Endodermal cell (in vitro differentiated cells): ENCODE measurements at places on chromosomes 3 and 15.

DNA sequence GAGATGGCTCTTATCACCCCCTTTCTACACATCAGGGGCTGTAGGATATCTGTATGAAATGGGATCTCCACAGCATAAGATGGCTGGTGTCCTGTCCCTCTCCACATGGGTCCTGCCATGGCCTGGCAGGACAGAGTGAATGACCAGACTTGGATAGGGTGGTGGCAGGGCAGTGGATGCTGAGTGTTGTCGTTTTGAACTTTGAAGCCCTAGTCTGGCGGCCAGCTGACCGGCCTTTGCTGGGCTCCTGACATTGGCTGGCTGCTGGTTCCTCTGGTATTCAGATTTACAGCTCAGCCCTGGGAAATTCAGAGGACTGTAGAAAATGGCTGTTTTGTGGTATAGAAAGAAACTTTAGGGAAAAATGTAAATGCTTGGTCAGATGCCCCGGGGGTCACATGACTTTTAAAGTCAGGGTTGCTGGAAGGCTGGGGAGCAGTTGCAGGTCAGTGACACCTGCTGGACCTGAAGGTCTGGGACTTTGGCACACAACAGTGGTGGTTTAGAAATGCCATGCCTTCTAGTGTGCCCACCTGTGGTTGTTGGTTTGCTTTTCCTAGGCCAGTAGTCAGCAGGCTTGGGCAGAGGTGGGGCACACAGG, 13.5 kb upstream of the PGPEP1L start:
- H3K36me3 ChIP-seq, result no peaks in the 10 kb centered on the region
- no peak overlapping the region for H3K4me3 ChIP-seq
- H3K27ac ChIP-seq, result no peak overlapping the region

GRCh38 chr3:187726564-187726963, 18.7 kb downstream of the BCL6 start:
- no peaks in the 10 kb centered on the region for H3K4me1 ChIP-seq
- no peaks in the 10 kb centered on the region for H3K27me3 ChIP-seq
- H3K4me3 ChIP-seq, result no peak overlapping the region
- peak; percentile 29 for DNase-seq
- H3K36me3 ChIP-seq, result no peaks in the 10 kb centered on the region

DNA sequence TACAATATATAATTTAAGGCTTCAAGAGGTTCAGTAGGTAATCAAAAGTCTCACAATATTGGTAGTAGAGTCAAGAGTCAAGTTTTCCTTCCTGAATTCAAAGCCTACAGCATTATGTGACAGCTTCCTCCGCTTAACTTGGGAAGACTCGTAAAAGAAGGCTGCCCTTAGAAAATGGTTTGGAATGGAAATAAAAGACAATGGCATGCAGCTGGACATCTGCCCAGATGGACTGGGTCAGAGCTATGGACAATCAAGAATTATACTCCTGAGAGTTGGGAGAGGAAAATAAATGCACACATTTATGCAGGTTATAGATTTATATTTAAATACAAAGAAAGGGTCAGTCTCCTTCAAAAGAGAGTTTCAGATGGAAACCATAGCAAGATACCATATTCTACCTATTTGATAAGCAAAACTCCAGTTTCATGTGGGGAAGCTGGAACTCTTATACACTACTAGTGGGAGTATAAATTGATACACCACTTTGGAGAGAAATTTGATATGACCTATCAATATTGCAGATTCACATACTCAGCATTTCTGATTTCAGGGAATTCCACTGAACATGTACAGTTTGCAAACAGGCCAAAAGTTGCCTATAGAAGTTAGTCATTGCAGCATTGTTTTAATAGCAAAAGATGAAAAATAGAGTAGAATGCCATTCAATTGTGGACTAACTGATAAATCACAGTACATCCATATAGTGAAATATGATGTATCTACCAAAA, 6.1 kb downstream of the CRYBG3 start:
- no peak overlapping the region for H3K4me3 ChIP-seq
- H3K4me1 ChIP-seq, result no peaks in the 10 kb centered on the region
- peaks cover 6% of the 10 kb centered on the region for H3K27me3 ChIP-seq
- H3K36me3 ChIP-seq, result no peaks in the 10 kb centered on the region
- H3K27ac ChIP-seq, result no peak overlapping the region

DNA sequence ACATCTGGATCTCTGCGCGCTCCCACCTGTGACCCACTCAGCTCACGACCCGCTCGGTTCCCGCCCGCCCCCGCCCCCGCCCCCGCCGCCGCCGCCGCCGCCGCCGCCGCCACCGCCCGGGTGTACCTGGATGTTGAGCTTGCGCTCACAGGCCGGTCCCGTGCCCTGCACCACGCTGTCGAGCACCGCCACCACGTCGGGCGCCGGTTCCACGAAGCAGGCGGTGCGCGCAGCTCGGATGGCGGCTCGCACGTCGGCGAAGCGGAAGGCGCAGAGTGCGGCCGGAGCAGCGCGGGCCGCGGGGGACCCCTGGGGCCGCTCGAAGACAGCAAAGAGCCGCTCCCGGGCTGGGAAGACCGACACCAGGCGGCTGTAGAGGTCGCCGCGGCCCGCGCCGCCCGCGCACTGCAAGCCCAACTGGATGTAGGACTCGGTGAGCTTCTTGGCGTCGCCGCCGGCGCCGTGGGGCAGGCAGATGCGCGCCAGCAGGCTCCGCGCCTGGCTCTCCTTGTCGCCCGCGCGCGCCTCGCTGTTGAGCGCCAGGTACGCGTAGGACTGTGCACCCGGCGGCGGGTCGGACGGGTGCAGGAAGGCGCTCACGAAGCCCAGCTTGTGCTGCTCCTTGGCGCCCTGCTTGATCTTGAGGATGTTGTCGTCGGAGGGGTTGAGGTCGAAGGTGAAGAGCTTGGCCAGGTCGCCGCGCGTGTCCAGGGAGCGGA, 1.1 kb downstream of the PLXND1 start:
- H3K27me3 ChIP-seq, result peaks cover 20% of the 10 kb centered on the region
- H3K4me1 ChIP-seq, result peaks cover 7% of the 10 kb centered on the region
- H3K36me3 ChIP-seq, result no peaks in the 10 kb centered on the region
- peak; percentile 87 for DNase-seq

DNA sequence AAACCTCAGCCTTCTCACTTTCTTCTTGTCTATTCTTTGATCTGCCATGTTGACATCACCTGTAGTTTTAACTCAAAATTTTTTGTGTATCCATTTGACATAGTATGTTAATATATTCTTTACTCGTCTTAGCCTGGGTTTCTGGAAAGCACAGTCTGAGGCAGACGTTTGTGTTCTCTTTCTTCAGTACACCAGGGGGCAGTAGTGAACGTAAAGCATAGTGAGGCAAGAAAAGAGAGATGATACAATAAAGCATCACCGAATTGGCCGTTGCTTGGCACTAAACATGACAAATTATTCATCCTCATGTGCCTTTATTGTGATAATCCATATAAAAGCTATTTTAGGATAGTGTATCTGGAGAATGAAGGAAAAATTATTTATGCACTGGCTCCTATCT, 141.0 kb upstream of the MYRIP start:
- no peaks in the 10 kb centered on the region for H3K27me3 ChIP-seq
- no peak overlapping the region for H3K4me3 ChIP-seq
- peaks cover 14% of the 10 kb centered on the region for H3K4me1 ChIP-seq
- no peaks in the 10 kb centered on the region for H3K36me3 ChIP-seq
- peak; percentile 49 for DNase-seq

- no peaks in the 10 kb centered on the region for H3K27me3 ChIP-seq
- no peaks in the 10 kb centered on the region for H3K4me1 ChIP-seq
- no peak for DNase-seq
- H3K27ac ChIP-seq, result no peak overlapping the region
- no peaks in the 10 kb centered on the region for H3K36me3 ChIP-seq
Measured at GRCh38 chr3:30733209-30733608, 126.8 kb downstream of the TGFBR2 start.

GRCh38 chr3:85270488-85270887, 311.7 kb downstream of the CADM2 start:
- no peaks in the 10 kb centered on the region for H3K36me3 ChIP-seq
- DNase-seq, result no peak
- H3K4me3 ChIP-seq, result no peak overlapping the region
- no peaks in the 10 kb centered on the region for H3K4me1 ChIP-seq
- H3K27ac ChIP-seq, result no peak overlapping the region

GRCh38 chr3:58021072-58021959, 13.1 kb downstream of the FLNB start:
- H3K4me3 ChIP-seq, result peak overlapping the region; percentile 71
- peaks cover 49% of the 10 kb centered on the region for H3K36me3 ChIP-seq
- peak; percentile 95 for DNase-seq
- peak overlapping the region; percentile 33 for H3K27ac ChIP-seq
- no peaks in the 10 kb centered on the region for H3K27me3 ChIP-seq

- no peak overlapping the region for H3K27ac ChIP-seq
- H3K4me3 ChIP-seq, result no peak overlapping the region
- no peaks in the 10 kb centered on the region for H3K27me3 ChIP-seq
- no peaks in the 10 kb centered on the region for H3K36me3 ChIP-seq
Measured at GRCh38 chr3:42988097-42988496, 9.0 kb downstream of the GASK1A start.

- H3K27ac ChIP-seq, result no peak overlapping the region
- no peaks in the 10 kb centered on the region for H3K4me1 ChIP-seq
- H3K27me3 ChIP-seq, result no peaks in the 10 kb centered on the region
- H3K4me3 ChIP-seq, result no peak overlapping the region
- no peaks in the 10 kb centered on the region for H3K36me3 ChIP-seq
Measured at GRCh38 chr15:78272776-78273175, 8.4 kb downstream of the DNAJA4 start.

- peaks cover 4% of the 10 kb centered on the region for H3K4me1 ChIP-seq
- no peaks in the 10 kb centered on the region for H3K27me3 ChIP-seq
- H3K4me3 ChIP-seq, result no peak overlapping the region
- H3K27ac ChIP-seq, result no peak overlapping the region
Measured at GRCh38 chr3:50912746-50913145, 238.0 kb downstream of the DOCK3 start.

- no peaks in the 10 kb centered on the region for H3K36me3 ChIP-seq
- H3K4me1 ChIP-seq, result no peaks in the 10 kb centered on the region
Measured at GRCh38 chr15:56165234-56165633, 78.4 kb downstream of the RFX7 start.

DNA sequence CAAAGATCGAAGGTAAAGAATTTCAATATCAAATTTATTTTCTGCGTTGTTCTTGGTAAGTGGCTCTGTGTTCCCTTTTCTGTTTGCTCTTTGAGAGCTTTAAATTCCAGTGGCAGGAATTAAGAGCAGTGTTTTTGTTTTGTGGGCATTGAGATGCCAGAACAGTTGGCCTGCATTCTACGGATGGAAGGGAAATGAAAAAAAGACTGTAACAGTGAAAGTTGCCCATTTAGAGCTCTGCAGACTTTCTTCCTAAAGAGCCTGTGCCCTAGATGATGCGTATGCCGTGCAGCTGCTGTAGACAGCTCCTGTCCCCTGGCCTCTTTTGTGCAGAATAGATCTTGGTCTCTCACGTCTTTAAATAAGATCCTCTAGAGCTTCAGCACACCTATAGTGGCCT, 58.8 kb downstream of the KAT2B start:
- no peaks in the 10 kb centered on the region for H3K27me3 ChIP-seq
- no peak for DNase-seq
- no peak overlapping the region for H3K27ac ChIP-seq
- H3K4me1 ChIP-seq, result no peaks in the 10 kb centered on the region

DNA sequence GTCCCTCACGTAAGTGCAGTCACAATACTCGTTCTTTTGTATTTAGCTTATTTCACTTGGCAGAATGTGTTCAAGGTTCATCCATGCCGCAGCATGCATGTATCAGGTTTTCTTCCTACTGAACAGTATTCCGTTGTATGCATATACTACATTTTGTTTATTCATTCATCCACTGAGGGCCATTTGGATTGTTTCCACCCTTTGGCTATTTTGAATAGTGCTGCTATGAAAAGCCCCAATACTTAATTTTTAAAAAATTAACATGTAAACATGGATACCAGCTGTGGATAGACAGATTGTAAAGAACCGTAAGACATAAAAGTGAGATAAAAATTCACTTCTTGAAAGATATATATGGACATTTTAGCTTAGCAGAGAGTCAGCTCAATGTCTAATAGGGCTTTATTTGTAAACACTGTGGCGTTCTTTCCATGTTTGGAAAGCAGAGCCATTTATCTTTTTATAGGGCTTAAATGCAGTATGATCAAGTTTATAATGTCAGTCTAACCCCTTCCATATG, 115.9 kb downstream of the VPS8 start:
- DNase-seq, result no peak
- H3K4me3 ChIP-seq, result no peak overlapping the region
- no peaks in the 10 kb centered on the region for H3K4me1 ChIP-seq

GRCh38 chr3:33047842-33048834, 48.8 kb downstream of the GLB1 start:
- no peaks in the 10 kb centered on the region for H3K27me3 ChIP-seq
- no peaks in the 10 kb centered on the region for H3K4me1 ChIP-seq
- no peak for DNase-seq
- H3K4me3 ChIP-seq, result no peak overlapping the region
- peaks cover 47% of the 10 kb centered on the region for H3K36me3 ChIP-seq

DNA sequence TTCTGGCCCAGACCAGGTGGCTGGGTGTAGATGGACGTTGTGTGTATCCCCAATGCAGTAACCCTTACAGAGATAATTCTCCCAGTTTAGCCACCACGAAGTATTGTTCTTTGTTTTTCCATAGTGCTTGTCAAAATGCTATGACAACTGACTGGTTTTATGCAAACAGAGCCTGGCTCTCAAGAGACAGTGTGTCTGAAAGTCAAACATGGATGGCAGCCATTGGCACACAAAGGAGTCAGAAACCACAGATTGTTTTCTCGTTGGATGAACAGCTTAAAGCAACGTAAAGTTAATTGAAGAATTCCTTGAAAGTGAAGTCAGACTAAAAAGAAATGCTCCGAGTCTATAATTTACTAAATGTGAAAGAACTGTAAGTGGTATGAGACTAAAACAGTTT, 91.2 kb downstream of the FILIP1L start:
- no peaks in the 10 kb centered on the region for H3K27me3 ChIP-seq
- no peak for DNase-seq
- H3K4me1 ChIP-seq, result no peaks in the 10 kb centered on the region
- no peaks in the 10 kb centered on the region for H3K36me3 ChIP-seq
- H3K27ac ChIP-seq, result no peak overlapping the region
- H3K4me3 ChIP-seq, result no peak overlapping the region

- H3K4me1 ChIP-seq, result peaks cover 2% of the 10 kb centered on the region
- H3K27ac ChIP-seq, result peak overlapping the region; percentile 83
- H3K36me3 ChIP-seq, result no peaks in the 10 kb centered on the region
- no peak for DNase-seq
- peak overlapping the region; percentile 89 for H3K4me3 ChIP-seq
- H3K27me3 ChIP-seq, result no peaks in the 10 kb centered on the region
Measured at GRCh38 chr15:29822684-29823459, 604 bp upstream of the TJP1 start.

- H3K4me1 ChIP-seq, result no peaks in the 10 kb centered on the region
- no peak overlapping the region for H3K4me3 ChIP-seq
- DNase-seq, result no peak
- no peaks in the 10 kb centered on the region for H3K36me3 ChIP-seq
Measured at GRCh38 chr3:127777921-127778656, 44.2 kb downstream of the MGLL start.

GRCh38 chr3:186162221-186162620, 53.3 kb upstream of the ETV5 start:
- no peak for DNase-seq
- H3K27me3 ChIP-seq, result peaks cover 23% of the 10 kb centered on the region
- H3K4me3 ChIP-seq, result no peak overlapping the region
- no peaks in the 10 kb centered on the region for H3K36me3 ChIP-seq
- H3K27ac ChIP-seq, result no peak overlapping the region
- no peaks in the 10 kb centered on the region for H3K4me1 ChIP-seq

- H3K4me1 ChIP-seq, result peaks cover 26% of the 10 kb centered on the region
- H3K4me3 ChIP-seq, result no peak overlapping the region
- peak overlapping the region; percentile 83 for H3K27ac ChIP-seq
- no peaks in the 10 kb centered on the region for H3K27me3 ChIP-seq
Measured at GRCh38 chr3:141076797-141077571, 25.8 kb downstream of the SPSB4 start.
